ENCODE measurements at places on chromosomes 13 and 19.
A peak's percentile ranks its signal among the peaks of the same experiment; 100 is the strongest.

DNA sequence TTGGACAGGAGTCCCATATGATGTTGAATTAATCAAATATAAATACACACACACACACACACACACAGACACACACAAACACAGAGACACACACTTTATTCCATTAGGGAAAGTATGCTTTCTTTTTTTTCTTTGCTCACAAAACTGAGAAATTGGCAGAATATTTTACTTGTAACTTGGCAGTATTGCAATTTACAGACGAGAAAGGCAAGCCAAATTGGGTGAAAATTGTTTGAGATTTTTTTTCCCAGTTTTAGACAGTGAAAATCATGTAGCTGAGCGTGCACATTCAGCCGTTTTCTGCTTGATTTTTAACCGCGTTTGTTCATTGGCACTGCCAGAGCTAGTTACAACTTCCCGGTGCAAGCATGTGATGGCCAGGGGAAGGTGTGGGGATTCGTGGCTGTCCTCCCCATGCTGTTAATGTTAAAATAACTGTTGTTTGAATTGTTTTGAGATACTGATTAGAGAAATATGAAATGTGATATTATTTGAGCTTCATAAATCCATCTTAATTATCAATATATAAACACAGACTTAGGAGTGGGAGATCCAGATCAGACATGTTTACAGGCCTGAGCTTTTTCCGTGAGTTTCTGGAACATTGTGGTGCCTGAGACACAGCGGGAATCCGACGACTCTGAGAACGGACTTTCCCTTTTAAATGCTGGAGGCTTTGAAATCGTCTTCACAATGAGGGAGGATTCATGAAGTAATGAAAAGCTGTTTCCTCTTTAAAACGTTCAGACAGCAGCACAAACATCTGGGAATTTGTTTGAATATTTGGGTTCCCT lies 125.5 kb downstream of the KCNRG start:
- DNase-seq, result no peak

GRCh38 chr13:80430561-80430960 lies 89.6 kb upstream of the SPRY2 start:
- no peak for DNase-seq

- no peak for DNase-seq
Measured at GRCh38 chr19:28823338-28823961, 389.5 kb downstream of the UQCRFS1 start.

DNA sequence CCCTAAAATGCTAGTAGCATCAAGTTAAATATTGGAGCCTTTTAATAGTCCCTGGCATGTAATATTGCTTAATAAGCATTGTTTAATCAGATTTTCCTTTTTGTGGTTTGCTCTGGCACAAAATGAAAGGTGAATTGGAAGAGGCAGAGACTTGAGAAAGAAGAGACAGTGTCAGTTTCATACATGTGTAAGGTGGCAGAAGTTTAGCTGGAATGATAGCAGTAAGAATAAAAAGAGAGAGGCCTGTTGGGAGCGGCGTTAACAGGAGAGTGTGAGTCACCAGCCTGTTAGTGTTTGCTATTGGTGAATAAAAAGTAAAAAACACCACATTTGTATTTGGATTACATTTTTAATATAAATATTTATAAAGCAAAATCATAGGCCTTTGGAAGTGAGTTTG lies 145.3 kb downstream of the PDS5B start:
- DNase-seq, result peak; percentile 36

DNA sequence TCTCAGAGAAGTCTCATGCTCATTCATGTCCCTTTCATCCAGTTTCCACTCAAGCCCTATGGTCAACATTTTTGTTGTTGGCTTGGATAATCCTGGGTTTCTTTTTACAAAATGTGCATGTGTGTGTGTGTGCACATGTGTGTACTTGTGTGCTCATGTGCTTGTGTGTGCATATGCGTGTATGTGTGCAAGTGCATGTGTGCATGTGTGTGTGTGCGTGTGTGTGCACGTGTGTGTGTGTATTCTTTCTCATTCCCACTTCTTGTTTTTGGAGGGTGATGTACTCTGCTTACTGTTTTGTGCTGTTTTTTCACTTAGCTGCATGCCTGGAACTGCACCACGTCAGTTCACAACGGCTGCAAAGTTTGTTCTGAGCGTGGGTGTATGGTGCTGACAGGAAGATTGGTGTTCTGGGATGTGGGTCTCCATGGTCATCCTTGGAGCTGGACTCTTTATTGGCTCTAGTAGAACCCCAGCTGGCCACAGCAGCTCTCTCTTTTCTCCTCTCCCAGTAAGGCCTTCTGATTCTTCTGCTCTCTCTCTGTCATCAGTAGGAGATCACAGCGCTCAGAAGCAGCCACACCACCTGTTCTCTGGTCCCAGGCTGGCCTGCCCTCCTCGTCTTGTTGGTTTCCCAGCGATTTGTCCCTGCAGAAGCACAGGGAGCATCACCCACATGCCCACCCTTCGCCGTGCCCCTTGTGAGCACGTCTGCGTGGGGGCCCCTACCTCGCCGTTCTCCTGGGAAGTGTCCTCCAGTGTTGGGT lies 60.8 kb downstream of the SOX1 start:
- no peak for DNase-seq

All from activated naive CD4-positive, alpha-beta T cell treated with anti-CD3 and anti-CD28 coated beads for 36 hours (primary cell).